Central memory CD8-positive, alpha-beta T cell (primary cell): ENCODE measurements at places on chromosomes 5 and 9.
A peak's percentile ranks its signal among the peaks of the same experiment; 100 is the strongest.

- H3K36me3 ChIP-seq = no peaks in the 10 kb centered on the region
- H3K4me1 ChIP-seq = no peaks in the 10 kb centered on the region
- H3K27ac ChIP-seq = no peak overlapping the region
- H3K4me3 ChIP-seq = no peak overlapping the region
- no peak for DNase-seq
- no peaks in the 10 kb centered on the region for H3K27me3 ChIP-seq
These were observed 380.9 kb upstream of the MEF2C start for GRCh38 chr5:89263846-89264245.

GRCh38 chr9:133369933-133370332 is 5.9 kb downstream of the SURF4 start:
- H3K36me3 ChIP-seq = peaks cover 53% of the 10 kb centered on the region
- peaks cover 77% of the 10 kb centered on the region for H3K4me1 ChIP-seq
- peak overlapping the region; percentile 96 for H3K27ac ChIP-seq
- no peaks in the 10 kb centered on the region for H3K27me3 ChIP-seq
- peak overlapping the region; percentile 74 for H3K4me3 ChIP-seq
- peak; percentile 35 for DNase-seq

DNA sequence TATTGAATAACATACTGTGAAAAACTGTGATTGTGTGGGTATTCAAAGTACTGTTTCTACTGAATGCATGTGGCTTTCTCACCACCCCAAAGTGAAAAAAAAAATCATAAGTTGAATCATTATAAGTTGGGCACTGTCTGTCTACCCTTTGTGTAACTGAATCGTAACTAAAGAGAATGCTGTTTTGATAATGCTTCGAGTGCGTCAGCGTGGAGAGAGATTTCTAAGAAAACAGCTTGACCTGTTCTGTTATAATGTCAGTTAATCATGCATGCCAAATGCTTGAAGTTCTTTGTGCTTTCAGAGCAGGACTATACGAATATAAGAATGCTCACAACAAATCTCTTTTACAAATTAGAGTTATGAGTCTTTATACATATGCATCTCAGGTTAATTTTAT is 148.8 kb upstream of the SGCD start:
- H3K27ac ChIP-seq = no peak overlapping the region
- H3K4me1 ChIP-seq = no peaks in the 10 kb centered on the region
- H3K4me3 ChIP-seq = no peak overlapping the region
- DNase-seq = no peak
- H3K27me3 ChIP-seq = no peaks in the 10 kb centered on the region

DNA sequence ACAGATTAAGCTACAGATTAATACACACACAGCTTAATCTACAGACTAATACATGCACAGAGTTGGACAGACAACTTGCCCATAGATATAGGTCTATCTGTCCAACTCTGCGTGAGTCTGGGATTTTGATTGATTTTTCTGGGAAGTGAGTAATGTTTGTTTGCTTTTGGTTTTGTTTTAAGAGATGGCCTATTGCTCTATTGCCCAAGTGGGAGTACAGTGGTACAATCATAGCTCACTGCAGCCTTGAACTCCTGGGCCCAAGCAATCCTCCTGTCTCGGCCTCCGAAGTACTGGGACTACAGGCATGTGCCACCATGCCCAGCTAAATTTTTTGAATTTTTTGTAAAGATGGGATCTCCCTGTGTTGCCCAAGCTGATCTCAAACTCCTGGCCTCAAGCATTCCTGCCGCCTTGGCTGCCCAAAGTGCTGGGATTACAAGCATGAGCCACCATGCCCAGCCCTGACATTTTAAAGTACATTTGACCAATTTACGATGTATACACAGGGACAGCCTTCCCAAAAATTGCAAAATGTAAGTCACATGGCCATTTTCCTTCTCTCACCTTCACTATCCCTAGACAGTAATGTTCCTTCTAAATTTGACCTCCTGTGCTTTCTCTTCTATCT is 50.8 kb downstream of the PAPPA start:
- no peak overlapping the region for H3K27ac ChIP-seq
- DNase-seq = no peak
- no peak overlapping the region for H3K4me3 ChIP-seq
- no peaks in the 10 kb centered on the region for H3K27me3 ChIP-seq

GRCh38 chr5:73973135-73973534 is 347.1 kb downstream of the ARHGEF28 start:
- no peak overlapping the region for H3K27ac ChIP-seq
- no peak for DNase-seq
- peaks cover 3% of the 10 kb centered on the region for H3K36me3 ChIP-seq
- peaks cover 46% of the 10 kb centered on the region for H3K27me3 ChIP-seq

DNA sequence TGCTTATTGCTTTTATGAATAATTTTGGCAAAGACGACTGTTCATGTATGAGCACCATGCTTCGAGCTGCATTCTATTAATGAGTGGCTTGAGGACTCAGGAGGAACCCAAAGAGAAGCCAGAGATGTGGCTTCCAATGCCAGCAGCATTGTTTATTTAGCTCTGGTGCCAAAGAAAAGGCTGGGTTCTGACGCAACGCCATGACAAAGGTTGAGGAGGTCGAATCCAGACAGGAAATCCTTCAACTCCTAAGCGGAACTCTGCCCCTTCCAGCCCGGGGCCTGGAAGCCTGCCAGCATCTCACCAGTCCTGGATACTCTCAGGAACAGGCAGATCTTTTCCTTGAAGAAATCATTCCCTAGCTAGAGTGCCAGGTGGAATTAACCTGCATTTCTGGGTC is 104.4 kb downstream of the ARHGAP26 start:
- DNase-seq = no peak
- H3K4me1 ChIP-seq = peaks cover 40% of the 10 kb centered on the region
- no peaks in the 10 kb centered on the region for H3K27me3 ChIP-seq
- H3K36me3 ChIP-seq = peaks cover 14% of the 10 kb centered on the region

GRCh38 chr5:132776131-132776937 is 705 bp downstream of the SEPTIN8 start:
- H3K4me3 ChIP-seq = peak overlapping the region; percentile 50
- H3K27me3 ChIP-seq = no peaks in the 10 kb centered on the region
- H3K4me1 ChIP-seq = peaks cover 41% of the 10 kb centered on the region
- DNase-seq = no peak
- H3K36me3 ChIP-seq = peaks cover 2% of the 10 kb centered on the region

DNA sequence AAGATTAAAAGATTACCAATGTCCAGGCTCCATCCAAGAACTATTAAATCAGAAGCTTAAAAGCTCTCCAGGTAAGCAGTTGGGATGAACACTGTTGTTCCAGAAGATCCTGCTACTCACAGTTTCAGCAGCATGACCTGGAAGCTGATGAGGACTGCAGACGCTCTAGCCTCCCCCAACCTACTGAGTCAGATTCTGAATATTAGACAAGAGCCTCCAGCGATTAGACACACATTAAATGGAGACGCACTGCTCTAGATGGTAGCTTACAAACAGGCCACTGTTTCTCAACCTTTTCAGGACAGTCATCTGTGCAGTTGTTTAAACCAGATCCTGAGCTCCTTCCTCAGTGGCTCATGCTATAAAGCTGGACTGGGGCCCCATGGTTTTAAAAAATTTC is 54.3 kb downstream of the MTMR12 start:
- H3K27me3 ChIP-seq = no peaks in the 10 kb centered on the region
- H3K27ac ChIP-seq = peak overlapping the region; percentile 61
- no peak overlapping the region for H3K4me3 ChIP-seq
- peaks cover 67% of the 10 kb centered on the region for H3K36me3 ChIP-seq
- DNase-seq = no peak
- H3K4me1 ChIP-seq = peaks cover 11% of the 10 kb centered on the region

GRCh38 chr9:129199044-129199435 is 21.0 kb upstream of the IER5L start:
- no peak overlapping the region for H3K4me3 ChIP-seq
- no peak overlapping the region for H3K27ac ChIP-seq
- no peaks in the 10 kb centered on the region for H3K36me3 ChIP-seq
- no peak for DNase-seq

- no peak overlapping the region for H3K27ac ChIP-seq
- H3K4me1 ChIP-seq = no peaks in the 10 kb centered on the region
- no peaks in the 10 kb centered on the region for H3K36me3 ChIP-seq
- no peak overlapping the region for H3K4me3 ChIP-seq
- no peak for DNase-seq
These were observed 1772.4 kb upstream of the CDH9 start for GRCh38 chr5:28810751-28811136.

GRCh38 chr9:9352877-9353481 is 1259.8 kb downstream of the PTPRD start:
- H3K4me3 ChIP-seq = no peak overlapping the region
- no peaks in the 10 kb centered on the region for H3K4me1 ChIP-seq
- no peaks in the 10 kb centered on the region for H3K27me3 ChIP-seq
- no peak for DNase-seq
- no peak overlapping the region for H3K27ac ChIP-seq
- no peaks in the 10 kb centered on the region for H3K36me3 ChIP-seq

DNA sequence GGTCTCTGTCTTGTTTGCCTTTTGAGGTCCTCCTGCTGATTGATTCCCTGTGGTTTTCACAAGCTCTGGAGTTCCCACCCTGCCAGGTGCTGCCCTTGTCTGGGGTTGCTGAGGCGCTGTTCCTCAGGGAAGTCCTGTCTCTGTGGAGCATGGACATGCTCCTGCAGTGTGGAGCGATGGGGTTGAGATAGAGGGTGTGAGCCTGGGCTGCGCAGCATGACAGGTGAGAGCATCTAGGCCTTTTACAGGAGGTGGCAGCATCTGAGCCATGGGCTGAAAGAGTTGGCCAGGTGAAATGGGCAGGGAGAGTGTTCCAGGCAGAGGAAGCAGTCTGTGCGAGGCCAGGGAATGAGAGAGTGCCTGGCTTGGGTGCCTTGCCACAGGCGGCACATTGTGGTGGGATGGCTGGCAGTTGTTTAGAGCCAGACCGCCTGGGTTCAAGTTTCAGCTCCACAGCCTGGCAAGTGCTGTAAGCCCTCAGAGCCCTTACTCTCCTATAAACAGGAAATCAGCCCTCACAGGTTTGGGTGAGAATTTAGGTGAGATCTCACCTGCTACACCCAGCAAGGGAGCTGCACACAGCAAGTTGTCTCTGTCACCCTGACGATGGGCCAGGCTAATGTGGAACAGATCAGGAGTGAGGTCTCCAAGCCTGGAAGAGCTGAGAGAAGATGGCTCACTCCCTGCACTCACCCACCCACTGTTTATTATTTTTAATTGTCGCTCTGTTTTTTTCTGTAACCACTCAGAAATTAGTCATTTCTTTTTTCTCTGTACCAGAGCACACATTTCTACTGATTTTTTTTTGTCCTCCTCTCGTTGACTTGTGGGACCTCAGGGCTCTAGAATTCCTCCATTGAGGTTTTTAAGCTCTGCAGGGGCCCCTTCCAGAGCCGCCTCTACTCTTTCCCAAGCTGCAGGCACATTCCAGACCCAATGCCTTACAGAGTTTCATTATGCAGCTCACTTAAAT is 19.6 kb downstream of the TCOF1 start:
- peak overlapping the region; percentile 66 for H3K4me3 ChIP-seq
- no peak for DNase-seq
- no peaks in the 10 kb centered on the region for H3K27me3 ChIP-seq
- peak overlapping the region; percentile 94 for H3K27ac ChIP-seq
- H3K36me3 ChIP-seq = peaks cover 60% of the 10 kb centered on the region

GRCh38 chr9:91900797-91901177 is 49.2 kb downstream of the ROR2 start:
- no peak overlapping the region for H3K27ac ChIP-seq
- no peak overlapping the region for H3K4me3 ChIP-seq
- H3K36me3 ChIP-seq = peaks cover 2% of the 10 kb centered on the region

- no peaks in the 10 kb centered on the region for H3K4me1 ChIP-seq
- no peaks in the 10 kb centered on the region for H3K27me3 ChIP-seq
- H3K4me3 ChIP-seq = no peak overlapping the region
- no peak overlapping the region for H3K27ac ChIP-seq
- no peak for DNase-seq
These were observed 17.8 kb downstream of the DIMT1 start for GRCh38 chr5:62385816-62386400.

DNA sequence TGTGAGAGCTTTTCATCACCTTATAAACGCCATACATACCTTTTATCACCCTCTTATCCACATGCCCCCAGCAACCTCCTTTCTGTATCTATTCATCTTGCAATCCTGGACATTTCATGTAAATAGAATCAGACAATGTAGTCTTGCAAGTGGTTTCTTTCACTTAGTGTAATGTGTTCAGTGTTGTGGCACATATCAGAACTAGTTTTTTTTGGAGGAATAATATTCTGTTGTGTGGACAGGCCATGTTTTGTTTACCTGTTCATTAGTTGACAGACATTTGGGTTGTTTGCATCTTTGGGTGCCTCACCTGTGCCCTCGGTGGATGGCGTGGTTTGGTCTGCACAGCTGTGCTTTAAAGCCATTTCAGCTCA is 1.3 kb downstream of the SQSTM1 start:
- H3K27me3 ChIP-seq = no peaks in the 10 kb centered on the region
- H3K4me3 ChIP-seq = peak overlapping the region; percentile 93
- DNase-seq = no peak
- H3K27ac ChIP-seq = peak overlapping the region; percentile 98
- H3K36me3 ChIP-seq = peaks cover 66% of the 10 kb centered on the region

- DNase-seq = no peak
- H3K36me3 ChIP-seq = peaks cover 5% of the 10 kb centered on the region
- H3K27ac ChIP-seq = peak overlapping the region; percentile 32
- peaks cover 32% of the 10 kb centered on the region for H3K4me1 ChIP-seq
- H3K4me3 ChIP-seq = no peak overlapping the region
These were observed 210.1 kb upstream of the SLC24A2 start for GRCh38 chr9:19998823-19999455.

DNA sequence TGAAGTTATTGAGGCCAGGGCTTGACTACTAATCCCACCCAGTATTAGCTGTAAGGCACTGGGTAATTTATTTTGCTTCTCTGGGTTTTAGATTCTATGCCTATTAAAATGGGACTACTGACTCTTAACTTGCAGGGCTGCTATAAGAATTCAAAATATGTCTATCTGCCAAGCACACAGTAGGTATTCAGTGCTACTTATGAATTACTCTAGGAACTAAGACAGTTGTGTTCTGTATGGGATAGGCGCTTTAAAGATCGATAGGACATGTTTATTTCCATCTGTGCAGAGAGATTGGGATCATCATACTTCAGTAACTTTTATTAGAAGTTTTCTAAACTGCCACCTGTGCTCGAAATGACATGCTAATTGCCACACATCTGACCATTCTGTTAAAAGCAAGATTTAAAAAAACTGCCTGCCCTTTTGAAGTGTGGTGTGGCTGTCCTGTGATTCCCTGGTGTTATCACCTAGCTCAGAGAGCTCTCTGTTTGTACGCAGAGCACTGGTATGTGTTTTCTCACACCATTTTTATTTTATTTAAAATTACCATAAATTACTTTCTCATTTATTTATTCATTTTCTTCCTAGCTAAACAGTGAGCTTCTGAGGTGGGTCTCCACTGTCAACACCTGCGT is 58.7 kb downstream of the FYB1 start:
- H3K36me3 ChIP-seq = peaks cover 31% of the 10 kb centered on the region
- H3K27me3 ChIP-seq = no peaks in the 10 kb centered on the region
- H3K4me1 ChIP-seq = peaks cover 84% of the 10 kb centered on the region
- DNase-seq = no peak
- H3K27ac ChIP-seq = peak overlapping the region; percentile 52

DNA sequence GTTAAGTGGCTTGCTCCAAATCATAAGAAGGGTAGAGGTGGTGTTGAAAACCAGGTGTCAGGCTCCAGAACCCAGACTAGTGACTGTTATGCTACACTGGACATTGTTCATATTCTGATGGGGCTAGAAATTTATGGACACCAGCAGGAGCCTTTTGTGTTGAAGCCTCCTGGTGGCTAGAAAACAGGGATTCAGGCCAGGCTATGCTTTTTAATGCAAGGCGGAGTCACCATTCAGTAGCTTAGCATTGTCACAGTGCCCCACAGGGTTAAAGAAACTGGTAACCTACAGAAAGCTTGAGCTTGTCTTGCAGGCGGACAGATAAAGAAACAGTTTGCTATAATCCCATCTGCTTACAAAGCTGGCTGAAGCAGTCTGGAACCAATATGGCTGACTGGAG is 23.0 kb upstream of the GOLM1 start:
- H3K4me1 ChIP-seq = no peaks in the 10 kb centered on the region
- H3K27ac ChIP-seq = no peak overlapping the region
- H3K36me3 ChIP-seq = no peaks in the 10 kb centered on the region
- peaks cover 29% of the 10 kb centered on the region for H3K27me3 ChIP-seq
- no peak for DNase-seq
